ENCODE measurements at places on chromosomes 2 and 18. TPM values are rescaled to one million over a fixed set of nuclear protein-coding genes. Genes with fewer than 3 reads are reported as not detected.

GRCh38 chr2:69811591-69811990 lies 17.9 kb upstream of the GMCL1 start:
- no peak overlapping the region for H3K4me3 ChIP-seq
- peaks cover 72% of the 10 kb centered on the region for H3K36me3 ChIP-seq
- H3K4me1 ChIP-seq = no peaks in the 10 kb centered on the region
- no peak for DNase-seq

- DNase-seq = no peak
- H3K27me3 ChIP-seq = no peaks in the 10 kb centered on the region
- no peak overlapping the region for H3K4me3 ChIP-seq
- H3K36me3 ChIP-seq = no peaks in the 10 kb centered on the region
Measured at GRCh38 chr2:232377319-232377718, 1.2 kb upstream of the ALPP start.

The CCDC68 gene
- total RNA-seq = 8.1 TPM

The STPG4 gene
- total RNA-seq = 2.9 TPM

The SP3 gene
- 119 TPM for total RNA-seq

GRCh38 chr2:238146884-238147544 lies 8.5 kb downstream of the KLHL30 start:
- no peak for DNase-seq
